Stimulated activated CD8-positive, alpha-beta memory T cell treated with anti-CD3 and anti-CD28 coated beads, Interleukin-15, amount 100 ng/mL, for 24 hours (primary cell): ENCODE measurements at places on chromosomes 7 and 10.

- no peak for DNase-seq
Observed at GRCh38 chr7:21261627-21262594, 166.0 kb upstream of the SP4 start.

DNA sequence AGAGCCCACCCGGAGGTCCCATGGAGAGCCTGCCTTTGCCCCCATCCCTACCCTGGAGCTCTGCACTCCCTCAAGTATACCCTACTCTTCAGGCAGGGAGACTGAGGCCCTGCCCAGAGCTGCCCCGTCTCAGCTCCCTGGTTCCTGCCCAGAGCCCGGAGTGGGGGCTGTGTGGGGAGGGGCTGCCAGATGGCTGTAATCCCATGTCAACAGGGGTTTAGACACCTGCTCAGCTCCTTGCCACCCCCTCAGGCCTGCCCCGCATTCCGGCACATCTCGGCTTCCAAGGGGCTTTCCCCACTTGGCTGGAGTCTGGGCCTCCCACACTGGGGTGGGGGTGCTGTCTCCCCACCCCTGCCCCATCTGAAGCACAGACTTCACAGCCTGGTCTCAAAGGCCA is 20.9 kb upstream of the LFNG start:
- no peak for DNase-seq

GRCh38 chr7:117489911-117490310 is 10.1 kb downstream of the CFTR start:
- no peak for DNase-seq

DNA sequence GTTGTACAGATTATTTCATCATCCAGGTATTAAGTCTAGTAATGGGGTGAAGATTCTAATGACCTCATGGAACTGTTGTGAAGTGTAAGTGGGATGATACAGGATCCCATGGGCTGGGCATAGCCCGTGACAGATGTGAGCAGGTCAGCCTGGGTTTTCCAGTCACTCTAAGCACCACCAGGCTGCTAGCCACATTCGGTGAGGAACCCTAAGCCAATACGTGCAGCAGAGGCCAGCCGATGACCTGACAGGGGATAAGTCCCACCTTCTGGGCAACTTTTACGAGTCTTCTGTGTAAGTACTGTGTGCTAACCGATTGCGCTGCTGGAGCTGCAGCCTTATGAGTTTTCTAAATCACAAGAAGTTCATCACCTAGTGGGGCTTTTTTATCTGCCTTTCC is 7.3 kb downstream of the ZNF503 start:
- no peak for DNase-seq

DNA sequence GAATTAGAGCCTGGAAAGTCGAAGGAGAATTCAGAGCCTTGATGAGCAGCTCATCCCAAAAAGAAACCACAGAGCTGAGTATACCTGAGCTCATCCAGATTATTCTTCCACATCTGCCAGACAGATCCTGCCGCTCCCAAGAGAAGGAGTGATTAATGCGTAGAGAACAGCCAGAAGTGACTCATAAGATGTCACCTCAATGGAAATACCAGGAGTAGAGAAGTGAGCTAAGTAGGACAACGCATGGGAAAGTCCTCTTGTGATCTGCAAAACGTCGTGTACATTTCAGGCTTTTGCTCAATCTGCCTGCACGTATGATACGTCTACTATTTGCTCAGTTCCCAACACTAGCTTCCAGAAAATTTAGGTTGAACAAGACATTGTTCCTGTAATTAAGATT is 230.5 kb upstream of the AUTS2 start:
- no peak for DNase-seq

DNA sequence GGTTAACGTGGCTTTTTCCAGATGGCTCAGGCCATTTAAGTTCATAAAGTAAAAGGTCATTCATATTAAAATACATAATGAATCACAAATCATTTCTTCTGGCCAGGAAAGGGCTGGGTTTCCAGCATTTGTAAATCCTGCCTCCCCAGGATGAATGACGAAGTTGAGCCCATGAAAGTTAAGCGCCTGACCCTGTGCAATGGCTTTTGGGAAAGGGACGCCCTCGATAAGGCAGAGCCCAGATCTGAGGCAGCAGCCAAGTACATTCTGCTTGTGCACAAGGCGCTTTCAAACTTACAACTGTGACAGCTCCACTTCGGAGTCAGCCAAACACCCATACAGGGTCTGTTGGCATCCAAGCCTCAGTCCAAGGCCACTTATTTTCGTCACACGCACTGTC is 2.8 kb downstream of the GIMAP6 start:
- no peak for DNase-seq

DNA sequence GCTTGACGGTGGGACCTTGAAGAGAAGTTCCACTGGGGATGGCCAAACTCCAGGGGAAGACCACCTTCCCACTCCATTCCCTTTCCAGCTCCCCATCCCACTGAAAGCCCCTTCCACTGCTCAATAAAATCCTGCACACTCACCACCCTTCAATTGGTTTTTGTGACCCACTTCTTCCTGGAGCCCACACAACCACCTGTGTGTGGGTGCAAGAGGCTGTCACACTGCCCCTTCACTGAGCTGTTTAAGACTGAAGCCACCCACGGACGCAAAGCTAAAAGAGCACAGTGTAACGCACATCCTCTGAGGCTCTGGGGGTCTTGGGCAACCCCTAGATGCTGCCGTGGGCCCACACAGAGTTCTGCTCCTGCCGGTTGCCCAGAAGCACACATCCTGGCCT is 12.8 kb upstream of the PITRM1 start:
- no peak for DNase-seq

GRCh38 chr10:119498889-119499676 is 43.4 kb downstream of the RGS10 start:
- no peak for DNase-seq

- no peak for DNase-seq
Observed at GRCh38 chr10:17655567-17656146, 11.7 kb downstream of the STAM start.

DNA sequence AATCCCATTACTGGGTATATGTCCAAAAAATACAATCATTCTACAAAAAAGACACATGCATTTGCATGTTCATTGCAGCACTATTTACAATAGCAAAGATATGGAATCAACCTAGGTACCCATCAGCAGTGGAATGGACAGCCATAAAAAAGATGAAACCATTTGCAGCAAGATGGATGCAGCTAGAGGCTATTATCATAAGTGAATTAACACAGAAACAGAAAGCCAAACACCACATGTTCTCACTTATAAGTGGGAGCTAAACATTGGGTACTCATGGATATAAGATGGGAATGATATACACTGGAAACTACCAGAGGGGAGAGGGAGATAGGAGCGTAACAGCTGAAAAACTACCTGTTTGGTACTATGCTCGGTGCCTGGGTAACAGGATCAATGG is 154.0 kb downstream of the TMEM26 start:
- DNase-seq: no peak

DNA sequence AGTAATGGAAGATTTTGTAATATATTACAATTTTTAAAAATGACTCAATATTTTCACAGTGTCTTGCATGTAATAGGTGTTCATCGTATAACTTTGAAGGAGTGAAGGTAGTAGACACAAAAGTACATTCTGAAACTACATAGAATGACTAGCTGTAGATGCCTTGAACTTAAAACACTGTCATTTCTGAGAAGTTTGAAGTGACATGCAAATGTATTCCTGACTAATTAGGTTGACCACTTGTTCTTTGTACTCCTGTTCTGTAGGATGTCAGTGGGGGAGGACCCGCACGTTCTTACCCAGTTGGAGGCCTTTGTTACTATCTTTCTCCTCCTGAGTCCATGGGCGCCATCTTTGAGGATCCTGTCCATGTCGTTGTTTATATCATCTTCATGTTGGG is 31.2 kb downstream of the SEC61A2 start:
- DNase-seq: no peak

GRCh38 chr7:110839866-110840265 is 251.1 kb upstream of the LRRN3 start:
- DNase-seq: no peak

GRCh38 chr10:118471863-118472262 is 123.6 kb downstream of the PRLHR start:
- DNase-seq: no peak

GRCh38 chr10:103772096-103772845 is 83.1 kb downstream of the SH3PXD2A start:
- DNase-seq: no peak

- no peak for DNase-seq
Observed at GRCh38 chr10:62054408-62054807, 152.9 kb downstream of the ARID5B start.

- DNase-seq: no peak
Observed at GRCh38 chr7:130112093-130112492, 41.8 kb downstream of the KLHDC10 start.

GRCh38 chr7:140752533-140752932 is 56.0 kb downstream of the NDUFB2 start:
- no peak for DNase-seq

DNA sequence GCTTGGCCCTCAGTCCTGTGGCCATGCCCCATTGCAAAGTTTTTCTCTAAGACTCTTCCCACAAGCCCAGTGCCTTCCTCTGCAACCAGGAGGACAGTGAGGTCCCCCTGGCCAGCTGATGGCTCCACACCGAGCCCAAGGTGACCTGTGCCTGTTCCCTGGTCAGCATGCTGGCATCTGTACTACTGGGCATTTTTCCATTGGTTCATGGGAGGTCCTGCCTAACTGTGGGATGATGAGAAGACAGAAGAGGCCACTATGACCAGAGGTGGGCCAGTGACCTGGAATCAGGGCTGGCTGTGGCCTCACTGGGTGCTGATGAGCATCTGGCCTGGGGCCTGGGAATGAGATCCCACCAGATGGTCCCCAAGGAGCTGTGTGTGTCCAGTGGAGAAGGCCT is 20.2 kb downstream of the CALML3 start:
- no peak for DNase-seq

- no peak for DNase-seq
Observed at GRCh38 chr10:71515531-71516172, 118.9 kb downstream of the CDH23 start.

GRCh38 chr7:149070372-149071125 is 20.0 kb downstream of the ZNF786 start:
- no peak for DNase-seq

DNA sequence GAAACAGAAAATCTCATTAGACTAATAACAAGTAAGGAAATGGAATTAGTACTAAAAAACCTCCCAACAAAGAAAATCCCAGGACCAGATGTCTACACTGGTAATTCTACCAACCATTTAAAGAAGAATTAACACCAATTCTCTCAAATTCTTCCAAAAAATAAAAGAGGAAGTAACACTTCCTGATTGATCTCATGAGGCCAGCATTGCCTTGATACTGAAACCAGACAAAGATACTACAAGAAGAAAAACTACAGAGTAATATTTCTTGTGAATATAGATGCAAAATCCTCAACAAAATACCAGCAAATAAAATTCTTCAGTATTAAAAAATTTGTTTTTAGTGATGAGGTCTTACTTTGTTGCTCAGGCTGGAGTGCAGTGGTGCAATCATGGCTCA is 21.3 kb downstream of the GCK start:
- DNase-seq: no peak

GRCh38 chr7:77679608-77680007 is 16.7 kb upstream of the RSBN1L start:
- DNase-seq: no peak

- DNase-seq: no peak
Observed at GRCh38 chr10:14904316-14904732, 25.7 kb downstream of the SUV39H2 start.

DNA sequence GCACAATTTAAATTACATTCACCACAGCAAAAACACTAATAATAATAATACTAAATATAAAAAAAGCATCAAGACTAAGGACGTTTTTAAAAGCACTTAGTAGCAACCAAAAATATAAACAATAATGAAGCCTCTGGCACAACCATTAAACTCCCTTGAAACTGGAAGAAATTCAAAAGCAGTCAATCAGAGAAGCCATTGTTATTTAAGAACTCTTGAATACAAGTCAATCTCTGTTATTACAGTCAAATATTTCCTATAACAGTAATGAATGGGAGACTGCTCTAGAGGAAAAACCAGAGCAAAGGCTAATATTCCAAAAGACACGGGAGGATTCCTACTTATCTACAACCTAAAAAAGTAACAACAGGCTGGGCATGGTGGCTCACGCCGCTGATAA is 164.2 kb downstream of the KMT2E start:
- DNase-seq: no peak

DNA sequence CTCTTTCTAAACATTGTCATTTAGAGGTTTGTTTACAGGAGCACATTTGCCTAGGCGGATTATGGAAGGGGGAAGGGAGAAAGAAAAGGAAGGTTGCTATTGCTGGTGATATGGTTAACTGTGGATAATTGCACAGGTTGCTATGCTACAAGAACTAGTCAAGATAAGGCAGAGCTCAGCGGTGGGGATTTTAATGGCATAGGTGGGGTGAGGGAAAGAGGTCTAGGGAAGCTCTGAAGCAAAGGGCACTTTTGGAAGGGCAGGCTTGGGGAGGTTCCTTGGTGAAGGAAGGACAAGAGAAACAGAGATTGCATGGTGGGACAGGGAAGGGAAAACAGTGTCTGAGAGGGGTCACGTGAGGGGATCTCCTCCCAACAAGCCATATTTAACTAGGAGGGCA is 19.5 kb downstream of the HYAL4 start:
- DNase-seq: no peak

- DNase-seq: no peak
Observed at GRCh38 chr10:75525067-75525466, 93.6 kb downstream of the LRMDA start.

- DNase-seq: no peak
Observed at GRCh38 chr10:130743751-130744271, 567.7 kb downstream of the TCERG1L start.

- no peak for DNase-seq
Observed at GRCh38 chr7:37822946-37823345, 25.5 kb upstream of the NME8 start.

DNA sequence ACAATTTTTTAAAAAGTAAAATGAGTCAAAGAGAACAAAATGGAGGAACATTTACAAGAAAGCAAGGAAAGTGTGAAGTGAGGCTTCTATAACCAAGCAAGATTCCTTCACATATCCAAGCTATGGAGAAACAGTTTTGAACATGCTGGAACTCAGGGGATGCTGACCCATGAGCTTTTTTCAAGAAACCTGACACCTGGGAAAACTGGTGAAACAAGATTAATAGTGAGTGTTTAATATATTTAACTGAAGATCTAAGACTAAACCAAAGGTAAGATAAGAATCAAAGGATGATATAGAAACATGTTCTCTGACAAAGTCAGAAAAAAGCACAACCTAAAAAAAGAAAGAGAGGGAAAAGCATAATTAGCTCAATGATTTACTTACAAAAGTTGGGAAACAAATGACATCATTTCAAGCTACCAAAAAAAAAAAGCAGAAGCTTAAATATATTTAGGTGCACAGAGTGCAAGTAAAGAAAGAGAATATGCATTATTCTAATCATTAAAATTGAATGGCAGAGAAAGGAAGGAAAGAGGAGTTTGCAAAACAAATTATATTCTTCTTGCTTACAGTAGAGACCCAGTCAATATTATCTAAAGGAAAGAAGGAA is 24.9 kb downstream of the C7orf25 start:
- DNase-seq: no peak

GRCh38 chr10:112752288-112752687 is 197.8 kb upstream of the TCF7L2 start:
- no peak for DNase-seq

GRCh38 chr10:72050873-72051272 is 37.5 kb downstream of the SPOCK2 start:
- DNase-seq: no peak
